ENCODE measurements at places on chromosomes 1 and 21.

DNA sequence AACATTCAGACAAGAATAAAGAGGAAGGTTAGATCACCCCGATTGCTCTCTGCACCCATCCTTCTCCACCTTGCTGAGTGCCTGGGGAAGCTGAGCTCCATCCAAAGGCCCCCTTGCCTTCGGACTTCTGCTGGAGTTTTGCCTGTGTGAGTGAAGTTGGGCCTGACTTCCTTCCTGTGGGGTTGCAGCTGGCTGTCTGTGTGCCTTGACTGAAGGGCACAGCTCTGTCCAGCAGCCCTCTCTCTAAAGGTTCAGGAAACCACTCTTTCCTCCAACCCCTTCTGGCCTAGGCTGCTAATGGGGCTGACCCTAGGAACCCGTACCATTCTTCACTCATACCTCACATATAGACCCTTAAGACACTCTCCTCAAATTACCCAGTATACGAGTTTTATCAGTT is 173.4 kb upstream of the HMCN1 start:
- no peak for DNase-seq

DNA sequence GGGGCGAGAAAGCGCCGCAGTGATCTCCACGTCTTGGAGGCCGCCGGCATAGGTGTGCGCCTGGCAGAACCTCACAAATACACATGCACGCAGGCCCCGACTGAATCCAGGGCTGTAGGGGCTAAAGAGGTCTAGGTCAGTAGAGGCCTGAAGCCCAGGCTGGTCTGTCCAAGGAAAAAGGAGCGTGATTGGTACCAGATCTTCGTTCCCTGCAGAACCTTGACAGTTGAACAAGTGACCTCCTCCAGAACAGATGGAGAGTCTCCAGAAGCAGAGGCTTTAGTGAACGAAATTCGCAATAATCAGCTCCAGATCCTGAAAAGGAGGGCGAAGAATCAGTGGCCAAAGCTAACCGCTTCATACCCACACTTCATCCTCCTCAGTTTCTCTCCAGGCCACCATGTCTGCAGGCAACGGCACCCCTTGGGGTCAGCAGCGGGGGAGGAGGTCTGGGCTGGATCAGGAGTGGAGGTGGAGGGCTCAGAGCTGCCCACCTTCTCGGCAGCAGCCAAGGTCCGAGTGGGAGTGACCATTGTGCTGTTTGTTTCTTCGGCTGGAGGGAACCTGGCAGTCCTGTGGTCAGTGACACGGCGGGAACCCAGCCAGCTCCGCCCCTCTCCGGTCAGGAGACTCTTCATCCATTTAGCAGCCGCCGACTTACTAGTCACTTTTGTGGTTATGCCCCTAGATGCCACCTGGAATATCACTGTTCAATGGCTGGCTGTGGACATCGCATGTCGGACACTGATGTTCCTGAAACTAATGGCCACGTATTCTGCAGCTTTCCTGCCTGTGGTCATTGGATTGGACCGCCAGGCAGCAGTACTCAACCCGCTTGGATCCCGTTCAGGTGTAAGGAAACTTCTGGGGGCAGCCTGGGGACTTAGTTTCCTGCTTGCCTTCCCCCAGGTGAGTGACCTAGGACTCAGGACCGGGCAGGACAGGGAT is 749 bp upstream of the PEX11B start:
- DNase-seq = no peak

DNA sequence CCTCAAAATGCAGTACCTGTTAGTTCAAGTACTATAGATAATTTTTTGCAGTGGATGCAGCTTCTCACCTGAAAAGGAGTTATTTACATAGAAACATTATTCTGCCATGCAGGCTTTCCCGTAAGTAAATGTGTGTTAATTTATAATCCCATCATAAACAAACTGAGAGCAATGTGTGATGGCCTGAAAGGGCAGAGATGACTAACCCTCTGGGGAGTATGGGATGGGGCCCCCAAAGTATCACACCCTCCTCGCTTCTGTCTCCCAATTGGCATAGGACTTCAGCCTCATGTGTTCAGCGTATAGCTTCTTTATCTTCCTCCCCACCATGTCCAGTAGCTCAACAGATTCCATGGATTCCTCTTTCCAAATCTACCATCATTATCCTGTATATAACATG is 7.6 kb downstream of the HMGCL start:
- DNase-seq = no peak

GRCh38 chr1:102897557-102897956 is 210.8 kb downstream of the COL11A1 start:
- no peak for DNase-seq

DNA sequence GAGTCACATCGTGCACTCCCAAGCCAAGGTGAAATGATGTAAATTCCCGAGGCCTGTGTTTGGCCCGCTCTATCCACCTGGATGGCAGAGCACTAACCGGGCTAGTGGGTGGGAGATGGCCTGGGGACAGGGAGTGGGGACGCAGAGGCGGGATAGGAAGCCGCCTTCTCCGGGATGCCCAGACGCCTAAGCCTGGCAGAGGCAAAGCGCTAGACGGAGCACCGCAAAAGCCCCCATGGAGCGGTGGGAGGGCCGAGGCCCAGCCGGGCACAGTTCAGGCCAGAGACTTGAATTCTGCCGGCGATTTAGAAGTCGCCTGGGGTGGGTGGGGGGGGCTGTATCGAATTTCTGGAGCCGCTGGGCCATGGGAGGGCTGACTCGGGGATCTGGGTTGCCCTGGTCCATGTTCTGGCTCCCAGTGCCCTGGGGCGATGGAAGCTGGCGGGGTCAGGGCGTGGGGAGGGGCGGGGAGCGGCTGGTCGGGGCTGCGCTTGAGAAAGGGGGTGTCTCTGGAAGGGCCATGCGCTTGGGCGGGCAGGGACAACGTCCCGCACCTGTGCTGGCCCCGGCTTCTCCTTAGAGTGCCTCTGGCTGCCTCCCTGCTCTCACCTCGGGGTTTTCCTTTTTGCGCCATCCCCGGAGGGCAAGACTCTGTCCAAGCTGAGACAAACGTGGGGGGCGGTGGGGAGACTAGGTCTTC is 28.0 kb downstream of the KIAA2013 start:
- DNase-seq = no peak

DNA sequence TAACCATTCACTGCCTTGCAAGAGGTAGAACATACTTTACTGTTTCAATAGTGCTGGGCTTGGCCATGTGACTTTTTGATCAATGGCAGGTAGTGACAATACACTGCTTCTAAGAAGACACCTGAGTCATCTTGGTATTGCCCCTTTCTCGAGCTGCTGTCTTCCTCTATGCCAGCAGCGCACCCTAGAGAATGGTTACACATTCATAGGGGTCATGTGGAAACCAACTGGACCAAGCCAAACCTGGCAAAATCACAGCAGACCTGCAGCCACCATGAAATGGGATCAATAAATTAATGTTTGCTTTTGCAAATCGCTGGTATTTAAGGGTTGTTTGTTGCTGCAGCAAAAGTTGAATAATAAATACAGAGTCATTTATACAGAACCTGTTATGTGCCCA is 122.3 kb downstream of the GRIK1 start:
- no peak for DNase-seq

GRCh38 chr1:159122005-159122621 is 45.5 kb upstream of the AIM2 start:
- no peak for DNase-seq

DNA sequence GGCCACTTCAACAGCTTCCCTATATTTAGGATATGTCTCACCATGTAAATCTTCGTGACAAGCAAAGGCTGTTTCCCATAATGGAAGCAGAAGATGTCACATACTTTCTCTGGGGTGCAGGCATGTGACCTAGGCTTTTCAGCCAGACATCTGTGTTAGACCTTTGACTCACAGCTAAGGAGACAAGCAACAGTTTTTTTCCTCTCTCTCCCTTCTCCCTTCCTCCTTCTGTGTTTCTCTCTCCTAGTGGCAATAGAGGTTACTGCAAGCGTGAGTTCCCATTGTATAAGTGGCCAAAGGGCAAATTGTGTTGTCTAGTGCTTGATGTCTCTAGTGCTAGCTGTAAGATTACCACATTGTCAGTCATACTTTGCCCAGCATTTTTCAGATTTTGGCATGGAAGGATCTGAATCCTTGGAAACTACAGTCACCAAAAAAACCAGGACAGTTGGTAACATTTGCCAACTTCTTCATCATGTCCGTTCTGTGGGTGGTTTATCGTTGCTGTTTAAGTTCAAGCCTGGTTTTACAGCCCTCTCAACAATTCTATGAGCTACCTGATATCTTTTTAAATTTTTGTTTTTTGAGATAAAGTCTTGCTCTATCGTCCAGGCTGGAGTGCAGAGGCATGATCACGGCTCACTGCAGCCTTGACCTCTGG is 44.4 kb upstream of the RABGAP1L start:
- no peak for DNase-seq

- DNase-seq = no peak
Measured at GRCh38 chr1:157798211-157798610, 21.3 kb upstream of the FCRL2 start.

GRCh38 chr1:20147846-20148570 is 8.9 kb downstream of the PLA2G2F start:
- DNase-seq = no peak

GRCh38 chr1:227996187-227996950 is 10.4 kb upstream of the WNT3A start:
- no peak for DNase-seq

DNA sequence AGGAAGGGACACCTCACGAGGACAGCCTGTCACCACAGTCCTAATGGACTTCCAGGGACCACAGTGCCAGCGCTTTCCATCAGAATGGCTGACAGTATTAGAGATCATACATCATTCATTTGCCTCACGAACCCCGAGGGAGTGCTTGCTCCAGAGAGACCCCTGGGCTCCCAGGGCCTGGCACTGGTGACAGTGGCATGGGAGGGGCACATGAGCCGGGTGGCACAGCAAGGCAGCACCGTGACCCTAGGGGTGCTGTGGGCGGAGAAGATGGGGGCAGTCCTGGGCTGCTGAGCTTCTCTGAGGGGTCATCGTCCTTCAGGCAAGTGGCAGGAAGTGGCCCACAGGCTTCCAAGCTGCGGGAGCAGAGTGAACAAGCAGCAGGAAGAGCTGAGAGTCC is 16.4 kb upstream of the TSPEAR start:
- DNase-seq = no peak

DNA sequence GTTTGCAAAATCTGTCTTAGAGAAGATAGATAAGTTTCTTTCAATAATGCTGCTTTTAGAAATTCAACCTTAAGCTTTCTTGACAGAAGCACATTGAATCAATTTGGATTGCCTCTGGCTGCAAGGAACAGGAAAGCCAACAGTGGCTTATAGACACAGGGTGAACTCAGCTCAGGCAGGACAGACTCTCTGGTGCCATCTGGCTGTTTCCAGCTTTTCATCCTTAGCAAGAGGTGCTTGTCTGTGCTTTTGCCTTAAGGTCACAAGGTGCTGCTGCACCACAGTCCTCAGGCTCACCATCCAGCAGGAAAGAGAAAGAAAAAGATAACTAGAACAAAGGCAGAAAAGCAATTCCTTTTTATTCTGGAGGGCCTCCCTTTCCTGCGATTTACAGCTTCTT is 93.7 kb upstream of the ETS2 start:
- no peak for DNase-seq

DNA sequence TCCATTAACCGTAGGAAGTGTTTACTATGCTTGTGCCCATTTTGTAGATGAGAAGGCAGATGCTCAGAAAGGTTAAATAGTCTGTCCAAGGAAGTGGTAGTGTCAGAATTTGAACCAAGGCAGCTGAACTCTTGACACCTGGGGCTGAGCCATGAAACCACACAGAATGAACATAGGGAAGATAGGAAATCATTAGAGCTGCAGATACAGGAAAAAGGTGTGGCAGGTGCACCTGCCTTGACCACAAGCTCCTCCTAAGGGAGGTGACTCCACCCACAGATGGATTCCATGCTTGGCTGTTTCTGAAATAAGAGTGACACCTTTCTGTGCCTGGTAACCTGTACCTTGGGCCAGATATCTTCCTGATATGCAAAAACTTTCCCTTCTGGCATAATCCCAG is 69.9 kb upstream of the IGSF21 start:
- DNase-seq = no peak

DNA sequence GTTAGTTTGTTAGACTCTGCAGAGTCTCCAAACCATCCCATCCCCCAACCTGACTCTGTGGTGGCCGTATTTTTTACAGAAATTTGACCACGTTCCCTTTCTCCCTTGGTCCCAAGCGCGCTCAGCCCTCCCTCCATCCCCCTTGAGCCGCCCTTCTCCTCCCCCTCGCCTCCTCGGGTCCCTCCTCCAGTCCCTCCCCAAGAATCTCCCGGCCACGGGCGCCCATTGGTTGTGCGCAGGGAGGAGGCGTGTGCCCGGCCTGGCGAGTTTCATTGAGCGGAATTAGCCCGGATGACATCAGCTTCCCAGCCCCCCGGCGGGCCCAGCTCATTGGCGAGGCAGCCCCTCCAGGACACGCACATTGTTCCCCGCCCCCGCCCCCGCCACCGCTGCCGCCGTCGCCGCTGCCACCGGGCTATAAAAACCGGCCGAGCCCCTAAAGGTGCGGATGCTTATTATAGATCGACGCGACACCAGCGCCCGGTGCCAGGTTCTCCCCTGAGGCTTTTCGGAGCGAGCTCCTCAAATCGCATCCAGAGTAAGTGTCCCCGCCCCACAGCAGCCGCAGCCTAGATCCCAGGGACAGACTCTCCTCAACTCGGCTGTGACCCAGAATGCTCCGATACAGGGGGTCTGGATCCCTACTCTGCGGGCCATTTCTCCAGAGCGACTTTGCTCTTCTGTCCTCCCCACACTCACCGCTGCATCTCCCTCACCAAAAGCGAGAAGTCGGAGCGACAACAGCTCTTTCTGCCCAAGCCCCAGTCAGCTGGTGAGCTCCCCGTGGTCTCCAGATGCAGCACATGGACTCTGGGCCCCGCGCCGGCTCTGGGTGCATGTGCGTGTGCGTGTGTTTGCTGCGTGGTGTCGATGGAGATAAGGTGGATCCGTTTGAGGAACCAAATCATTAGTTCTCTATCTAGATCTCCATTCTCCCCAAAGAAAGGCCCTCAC is at the start of gene OLIG2:
Gene OLIG2, plus strand, starts transcription at position 447 of the 954 bp plus-strand sequence. CDS start 928 bp downstream, outside the sequence.
- DNase-seq = no peak

DNA sequence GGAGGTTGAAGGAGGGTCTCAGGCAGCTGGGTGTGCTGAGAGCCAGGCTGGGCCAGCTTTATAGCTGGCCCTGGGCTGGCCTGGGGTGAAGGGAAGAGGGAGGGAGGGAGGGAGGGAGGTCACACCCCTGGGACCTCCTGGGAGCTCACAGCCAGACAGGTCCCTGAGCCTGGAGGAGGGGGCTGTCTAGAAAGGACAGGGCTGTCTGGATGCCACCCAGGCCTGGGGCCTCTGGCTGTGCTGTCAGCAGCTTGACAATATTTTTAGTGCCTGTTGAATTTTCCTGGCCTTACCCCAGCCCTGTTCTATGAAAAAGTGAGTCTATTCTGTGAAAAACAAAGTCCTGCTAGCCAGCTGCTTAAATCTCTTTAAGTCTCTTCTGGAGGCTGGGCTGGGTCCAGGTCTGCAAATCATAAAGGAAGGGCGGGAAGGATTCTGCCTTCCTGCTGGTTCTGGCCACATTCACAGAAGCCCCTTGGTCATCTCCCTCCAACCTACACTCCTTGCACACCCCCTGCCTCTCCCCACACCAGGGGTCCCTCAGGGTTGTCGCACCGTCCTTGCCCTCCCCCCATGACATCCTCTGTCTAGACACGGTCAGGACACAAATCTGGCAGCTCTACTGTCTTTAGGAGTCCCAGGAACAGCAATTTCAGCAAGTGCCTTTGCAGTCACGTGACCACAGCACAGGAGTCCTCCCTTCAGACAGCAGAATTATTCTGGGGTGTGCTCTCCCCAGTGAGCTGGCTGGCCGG is at the start of gene LEFTY2:
Gene LEFTY2, minus strand, starts transcription at position 34 of the 755 bp plus-strand sequence. CDS start 80 bp downstream, outside the sequence.
- no peak for DNase-seq

All from mesothelial cell of epicardium (in vitro differentiated cells).